Fibroblast of skin of back (primary cell): ENCODE measurements at places on chromosomes 7 and 10.

GRCh38 chr10:43390759-43391158 is 18.2 kb downstream of the HNRNPF start:
- DNase-seq = peak; percentile 46

DNA sequence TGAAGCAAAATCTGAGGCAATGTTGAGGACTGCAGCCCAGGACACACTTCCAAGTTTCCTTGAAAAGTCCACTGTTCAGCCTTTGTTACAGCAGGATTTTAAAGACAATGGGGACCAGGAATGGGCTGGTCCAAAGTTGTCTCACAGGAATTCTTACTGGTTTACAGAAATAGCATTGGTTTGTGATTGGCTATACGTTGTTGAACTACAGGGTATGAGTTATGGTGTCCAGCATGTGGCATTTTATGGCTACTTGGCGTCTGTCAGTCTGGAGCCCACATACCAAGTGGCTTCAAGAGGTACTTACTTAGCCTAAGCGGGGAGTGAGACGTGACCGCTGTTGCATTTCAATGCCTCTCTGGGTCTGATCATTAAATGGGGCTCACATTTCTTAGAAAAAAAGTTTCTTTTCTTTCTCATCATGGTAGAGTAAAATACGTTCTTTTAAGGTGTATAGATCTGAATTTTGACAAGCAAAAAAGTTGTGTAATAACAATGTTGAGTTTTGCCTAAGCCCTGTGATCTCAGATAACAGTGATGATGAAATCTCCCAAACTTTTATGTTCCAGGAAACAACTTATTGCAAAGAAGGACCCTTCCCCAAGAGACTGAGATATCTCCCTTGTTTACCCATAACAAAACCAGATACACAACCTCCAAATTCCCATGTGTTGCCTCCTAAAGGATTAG is 100.0 kb upstream of the TRIM24 start:
- DNase-seq = no peak

GRCh38 chr7:135262623-135263320 is 29.1 kb downstream of the STRA8 start:
- no peak for DNase-seq

DNA sequence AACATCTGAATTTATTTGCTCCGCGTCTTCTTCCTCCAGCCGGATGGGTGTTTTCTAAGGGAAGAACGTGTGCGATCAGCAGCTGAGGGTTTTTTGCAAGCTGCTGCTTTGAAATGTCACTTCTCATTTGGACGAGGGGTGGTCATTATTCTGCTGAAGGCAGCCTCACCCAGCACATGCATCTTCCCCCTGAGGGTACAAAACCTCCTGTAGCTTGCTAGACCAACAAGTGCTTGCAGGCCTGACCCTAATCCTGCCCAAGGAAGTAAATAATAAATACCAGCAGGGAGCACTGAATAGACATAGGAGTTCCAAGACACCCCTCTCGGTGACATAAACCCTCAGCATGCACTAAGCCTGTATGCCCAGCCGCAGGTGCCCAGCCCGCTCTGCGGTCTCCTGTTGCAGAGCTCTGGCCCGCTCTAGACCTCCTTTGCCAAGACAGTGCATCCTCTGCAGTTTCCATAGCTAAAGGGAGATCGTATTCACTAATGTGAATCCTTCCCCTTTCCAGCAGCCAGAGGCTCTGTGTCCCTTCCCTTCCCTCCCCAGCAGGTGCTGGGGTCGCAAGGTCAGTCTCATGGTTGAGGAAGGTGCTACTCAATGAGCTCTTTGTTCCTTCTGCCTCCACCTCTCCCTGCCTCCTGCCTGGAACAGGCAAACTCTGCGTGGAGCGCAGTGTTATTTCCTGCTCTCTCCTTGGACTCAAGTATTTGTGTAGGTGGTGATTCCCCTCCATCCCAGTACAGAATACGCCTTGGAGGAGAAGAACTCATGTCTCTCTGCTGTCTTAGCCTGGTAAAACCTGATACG is 36.6 kb downstream of the SBDS start:
- DNase-seq = no peak

- no peak for DNase-seq
These were observed 86.5 kb upstream of the NMT2 start for GRCh38 chr10:15254808-15255648.

GRCh38 chr7:148807436-148807835 is 76.7 kb downstream of the EZH2 start:
- no peak for DNase-seq

GRCh38 chr10:51244309-51244708 is 170.0 kb downstream of the PRKG1 start:
- peak; percentile 47 for DNase-seq

DNA sequence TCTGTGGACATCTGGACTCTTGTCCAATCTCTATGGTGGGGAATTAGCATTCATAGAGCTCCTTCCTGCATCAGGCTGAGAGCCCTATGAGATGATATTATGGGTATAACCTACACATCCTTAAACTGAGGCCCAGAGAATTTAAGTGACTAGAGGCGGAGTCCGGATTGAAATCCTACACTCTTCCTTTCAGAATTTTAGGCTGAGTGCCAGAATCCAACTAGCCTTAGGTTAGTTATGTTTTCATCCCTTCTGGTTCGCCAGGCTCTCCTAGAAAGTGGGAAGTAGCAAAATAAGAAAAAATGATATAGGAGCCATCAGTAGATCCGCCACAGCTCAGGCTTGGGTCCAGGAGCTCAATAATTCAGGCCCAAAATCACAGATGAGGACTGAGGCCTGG is 212.5 kb downstream of the GLI3 start:
- DNase-seq = no peak

DNA sequence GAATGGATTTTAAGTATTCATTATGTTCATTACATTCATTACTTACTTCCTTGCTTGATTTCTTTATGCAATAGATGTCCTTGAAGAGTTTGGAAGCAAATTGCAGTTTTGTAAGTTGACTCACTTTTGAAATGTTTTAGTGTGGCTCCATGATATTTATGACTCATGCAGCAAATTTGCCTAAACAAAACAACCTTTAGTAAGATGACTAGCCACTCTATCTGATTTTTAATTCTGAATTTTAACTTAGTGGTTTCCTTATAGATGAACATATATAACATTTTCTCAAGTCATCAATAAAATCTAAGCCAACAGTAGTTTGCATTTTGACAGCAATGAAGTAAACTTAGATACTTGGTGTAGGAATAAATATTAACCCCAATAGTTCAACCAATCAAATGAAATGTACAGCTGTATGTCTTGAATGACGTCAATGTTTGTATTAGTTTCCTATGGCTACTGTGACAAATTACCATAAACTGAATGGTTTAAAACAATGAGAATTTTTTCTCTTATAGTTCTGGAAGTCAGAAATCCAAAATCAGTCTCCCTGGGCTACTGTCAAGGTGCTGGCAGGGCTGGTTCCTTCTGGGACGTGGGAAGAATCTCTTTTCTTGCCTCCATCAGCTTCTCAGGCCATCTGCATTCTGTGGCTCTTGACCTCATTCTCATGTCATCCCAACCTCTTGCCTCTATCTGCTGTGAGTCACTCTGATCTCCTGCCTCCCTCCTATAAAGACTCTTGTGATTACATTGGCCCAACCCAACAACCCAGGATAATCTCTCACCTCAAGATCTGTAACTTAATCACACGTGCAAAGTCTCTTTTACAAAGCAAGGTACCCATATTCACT is 73.4 kb downstream of the AHR start:
- DNase-seq = peak; percentile 98

- no peak for DNase-seq
These were observed 45.5 kb upstream of the RAB11FIP2 start for GRCh38 chr10:118092209-118092608.

GRCh38 chr7:73834626-73835191 is 3.9 kb downstream of the CLDN4 start:
- DNase-seq = no peak
